Placental pericyte (primary cell): ENCODE measurements at places on chromosomes 11 and 22. TPM values are rescaled to one million over a fixed set of nuclear protein-coding genes. Genes with fewer than 3 reads are reported as not detected.

The HBG2 gene
- total RNA-seq, result not detected in 2 replicates

The CHRM4 gene
- total RNA-seq, result not detected in 2 replicates

The APOA5 gene
- total RNA-seq, result not detected in 2 replicates

The CRACR2B gene
- 0.66 and 1.4 TPM in 2 replicates for total RNA-seq

The MICAL2 gene
- total RNA-seq, result 268 and 720 TPM in 2 replicates

The SMIM35 gene
- not detected in 2 replicates for total RNA-seq

The MAML2 gene
- 19.5 and 27.9 TPM in 2 replicates for total RNA-seq
